ENCODE measurements at places on chromosomes 6 and 20.

DNA sequence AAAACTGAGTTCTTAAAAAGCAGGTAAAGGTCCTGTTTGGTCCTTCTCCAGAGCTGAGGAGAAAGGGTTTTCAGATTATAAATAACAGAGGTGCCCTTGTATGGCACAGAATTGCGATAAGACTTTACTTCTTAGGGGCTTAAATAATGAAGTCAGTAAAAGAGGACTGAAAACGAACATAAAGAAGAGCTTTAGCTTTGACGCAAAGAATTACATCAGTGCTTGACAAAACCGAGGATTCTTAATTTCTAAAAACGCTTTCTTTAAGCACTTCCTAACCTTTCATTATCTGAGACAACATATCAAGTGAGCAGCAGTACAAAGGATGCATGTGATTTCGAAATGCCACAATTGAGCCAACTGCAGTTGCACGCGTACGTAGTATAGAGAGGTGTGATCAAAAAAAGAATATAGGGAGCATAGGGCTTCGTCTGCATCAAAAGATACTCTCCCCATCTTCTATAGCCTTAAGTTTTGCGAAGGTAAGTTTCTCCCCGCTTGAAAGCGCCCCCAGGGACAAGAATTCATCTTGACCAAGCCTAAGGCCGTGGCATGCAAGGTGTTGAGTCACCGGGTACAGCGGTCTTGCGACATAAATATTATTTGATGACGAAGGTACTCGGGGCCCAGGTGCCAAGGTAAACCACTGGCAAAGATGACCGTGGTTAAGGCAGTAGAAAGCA lies 778 bp upstream of the LOC128125822 start:
- no peak for DNase-seq

- no peak for DNase-seq
Measured at GRCh38 chr20:63077705-63078104, 70.9 kb upstream of the BHLHE23 start.

DNA sequence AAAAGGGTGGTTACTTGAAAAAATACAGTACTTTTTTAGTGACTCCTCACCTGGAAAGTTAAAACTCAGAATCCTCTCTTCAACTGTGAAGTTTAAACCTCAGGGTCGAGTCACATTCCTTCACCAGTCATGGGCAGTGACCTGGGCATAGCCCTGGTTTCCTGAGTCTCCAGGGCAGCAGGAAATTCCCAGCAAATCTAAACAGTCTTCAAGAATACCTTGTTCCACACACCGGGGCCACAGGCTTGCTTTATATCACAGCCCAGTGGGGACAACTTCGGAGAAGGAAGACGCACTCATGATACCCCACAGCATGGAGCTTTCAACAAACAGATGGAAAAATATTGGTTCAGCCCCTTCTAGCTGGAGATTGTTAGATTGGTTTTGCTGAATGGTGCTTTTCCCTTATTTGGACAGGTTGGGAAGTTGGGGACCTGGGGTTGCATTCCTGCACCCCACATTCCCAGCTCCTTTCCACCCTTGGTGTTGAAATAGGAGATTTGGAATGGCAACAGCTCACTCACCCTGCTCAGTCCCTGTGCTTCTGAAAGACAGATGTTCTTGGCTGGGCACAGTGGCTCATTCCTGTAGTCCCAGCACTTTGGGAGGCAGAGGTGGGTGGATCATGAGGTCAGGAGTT lies 113.0 kb upstream of the TMEM170B start:
- no peak for DNase-seq

DNA sequence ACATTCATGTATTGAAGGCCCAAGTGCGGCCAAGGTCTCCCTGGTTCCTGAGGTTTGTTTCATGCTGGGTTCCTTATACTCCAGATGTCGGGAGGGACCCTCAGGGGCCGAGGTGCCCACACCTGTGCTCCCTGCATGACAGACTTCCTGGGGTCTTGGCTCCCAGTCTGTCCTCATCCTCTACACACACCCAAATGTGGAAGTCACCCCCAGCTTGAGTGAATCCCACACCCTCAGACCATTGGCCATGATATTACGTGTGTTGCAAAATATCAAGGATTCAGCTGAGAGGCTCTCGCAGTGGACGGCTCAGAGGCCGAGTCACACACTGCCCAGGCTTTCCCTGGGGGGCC lies 82.2 kb upstream of the DUSP22 start:
- no peak for DNase-seq

Data from CMK (cell line).